ENCODE measurements at places on chromosomes 2 and 18.

- DNase-seq = no peak
These were observed 29.2 kb downstream of the SMARCAL1 start for GRCh38 chr2:216441308-216442010.

DNA sequence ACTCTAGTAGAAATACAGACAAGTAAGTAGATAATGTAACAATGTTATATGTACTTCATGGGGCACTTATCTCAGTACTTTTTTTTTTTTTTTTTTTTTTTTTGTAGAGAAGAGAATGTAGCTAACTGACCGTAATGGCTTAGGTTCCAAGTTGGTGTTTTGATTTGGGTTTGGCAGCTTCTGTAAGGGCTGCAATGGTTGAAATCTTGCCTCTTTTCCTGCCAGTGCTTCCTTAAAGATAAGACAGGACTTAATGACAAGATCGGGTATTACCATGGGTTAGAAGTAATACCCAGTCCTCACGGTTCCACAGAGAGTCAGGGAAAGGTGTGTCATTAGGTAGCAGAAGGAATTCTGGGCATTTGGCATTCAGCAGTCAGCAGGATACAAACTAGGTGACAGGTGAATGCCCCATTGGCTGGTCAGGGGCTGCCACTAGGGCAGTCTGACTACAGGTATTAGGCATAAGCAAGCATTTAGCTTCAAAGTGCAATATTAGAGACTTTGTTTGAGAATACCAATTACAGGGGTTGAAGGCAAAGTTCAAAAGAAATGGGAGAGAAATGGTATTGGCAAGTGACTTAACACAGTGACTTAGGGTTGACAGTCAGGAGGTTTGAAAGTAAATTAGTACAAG, 189.4 kb upstream of the RND3 start:
- no peak for DNase-seq

GRCh38 chr2:1626271-1626681, 118.0 kb downstream of the PXDN start:
- DNase-seq = no peak

DNA sequence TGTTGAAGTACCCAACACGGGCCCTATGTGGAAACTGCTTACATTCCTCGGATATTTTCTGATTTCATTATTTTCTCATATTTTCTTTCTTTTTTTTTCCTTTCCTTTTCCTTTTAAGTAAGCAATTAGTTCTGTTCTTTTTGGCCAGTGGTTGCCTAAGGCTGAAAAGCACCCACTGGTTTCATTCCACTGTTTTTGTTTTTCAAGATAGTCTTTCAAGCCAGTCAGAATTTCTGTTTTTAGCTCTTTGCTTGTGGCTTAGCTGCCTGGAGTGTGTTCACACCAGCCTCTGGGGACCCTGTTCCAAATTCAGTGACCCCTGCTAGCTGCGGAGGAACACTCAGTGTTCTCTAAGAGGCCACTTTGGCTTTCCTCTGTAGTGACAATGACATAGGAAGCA, 73.6 kb downstream of the NRP2 start:
- no peak for DNase-seq

DNA sequence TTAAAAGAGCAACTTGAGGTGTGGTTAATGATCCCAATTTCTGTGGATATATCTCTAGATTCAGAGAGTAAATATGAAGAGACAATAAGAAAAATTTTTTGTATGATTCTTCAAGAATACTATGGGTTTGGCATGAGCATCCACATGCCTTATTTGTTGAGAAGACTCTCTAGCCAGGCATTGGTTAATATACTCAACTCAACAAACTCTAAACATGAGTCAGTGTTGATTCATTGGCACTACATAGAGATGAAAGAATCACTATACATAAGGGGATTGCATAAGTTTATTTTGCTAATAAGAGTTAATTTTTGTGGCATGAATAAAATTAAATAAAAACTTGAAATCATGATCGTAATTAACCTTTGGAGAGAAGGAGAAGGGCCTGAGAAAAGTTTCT, 930.2 kb upstream of the LRRTM1 start:
- no peak for DNase-seq

DNA sequence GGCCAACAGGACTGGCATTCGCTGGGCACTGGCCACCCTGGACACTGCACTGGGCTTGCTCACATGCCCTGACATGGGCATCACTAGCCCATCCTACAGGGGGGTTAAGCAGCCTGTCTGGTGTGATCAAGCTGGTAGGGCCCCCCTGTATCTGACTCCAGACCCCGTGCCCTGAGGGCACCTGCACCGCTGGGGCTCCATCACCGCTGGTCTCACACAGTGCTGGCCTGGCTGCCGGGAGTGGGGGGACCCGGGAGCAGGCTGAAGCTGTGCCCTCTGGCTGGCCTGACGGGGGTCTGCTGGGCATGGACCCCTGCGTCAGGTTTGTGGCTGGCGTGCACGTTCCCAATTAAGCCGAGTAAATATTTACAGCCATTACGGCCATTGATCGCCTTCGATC, 32.3 kb downstream of the KCNIP3 start:
- DNase-seq = no peak

GRCh38 chr18:32420084-32420750, 50.5 kb downstream of the GAREM1 start:
- no peak for DNase-seq

GRCh38 chr2:7508296-7508943, 591.2 kb downstream of the RNF144A start:
- no peak for DNase-seq

- DNase-seq = no peak
These were observed 59.4 kb upstream of the SIX2 start for GRCh38 chr2:45068571-45069140.

- DNase-seq = peak; percentile 51
These were observed 1.2 kb downstream of the ALK start for GRCh38 chr2:29920130-29920577.

DNA sequence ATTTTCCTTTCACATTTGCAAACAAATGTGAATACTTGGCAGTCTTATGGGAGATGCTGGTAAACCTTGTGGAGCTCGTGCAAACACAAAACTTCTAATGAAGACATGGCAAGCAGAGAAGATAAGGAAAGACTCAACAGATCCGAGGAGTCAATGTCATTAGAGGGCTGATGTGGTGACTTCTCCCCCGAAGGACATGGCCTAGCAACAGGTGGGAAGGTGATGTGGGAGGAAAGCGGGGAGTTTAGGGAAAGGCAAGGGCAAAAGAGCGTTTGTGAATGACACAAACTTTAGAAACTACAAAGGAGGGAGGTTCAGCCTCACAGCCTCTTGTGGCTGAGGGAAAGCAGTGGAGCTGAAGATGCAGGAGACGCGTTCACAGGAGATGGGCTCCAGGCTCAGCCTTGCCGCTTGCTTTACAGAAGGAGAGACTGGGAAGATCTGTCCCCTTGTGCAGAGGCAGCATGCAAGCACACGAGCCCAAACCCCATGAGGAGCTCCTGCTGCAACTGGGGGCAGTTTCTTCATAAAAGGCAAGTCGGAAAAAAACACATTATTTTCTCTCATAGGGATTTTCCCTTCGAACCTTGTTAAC, 86.6 kb downstream of the SOWAHC start:
- DNase-seq = no peak

DNA sequence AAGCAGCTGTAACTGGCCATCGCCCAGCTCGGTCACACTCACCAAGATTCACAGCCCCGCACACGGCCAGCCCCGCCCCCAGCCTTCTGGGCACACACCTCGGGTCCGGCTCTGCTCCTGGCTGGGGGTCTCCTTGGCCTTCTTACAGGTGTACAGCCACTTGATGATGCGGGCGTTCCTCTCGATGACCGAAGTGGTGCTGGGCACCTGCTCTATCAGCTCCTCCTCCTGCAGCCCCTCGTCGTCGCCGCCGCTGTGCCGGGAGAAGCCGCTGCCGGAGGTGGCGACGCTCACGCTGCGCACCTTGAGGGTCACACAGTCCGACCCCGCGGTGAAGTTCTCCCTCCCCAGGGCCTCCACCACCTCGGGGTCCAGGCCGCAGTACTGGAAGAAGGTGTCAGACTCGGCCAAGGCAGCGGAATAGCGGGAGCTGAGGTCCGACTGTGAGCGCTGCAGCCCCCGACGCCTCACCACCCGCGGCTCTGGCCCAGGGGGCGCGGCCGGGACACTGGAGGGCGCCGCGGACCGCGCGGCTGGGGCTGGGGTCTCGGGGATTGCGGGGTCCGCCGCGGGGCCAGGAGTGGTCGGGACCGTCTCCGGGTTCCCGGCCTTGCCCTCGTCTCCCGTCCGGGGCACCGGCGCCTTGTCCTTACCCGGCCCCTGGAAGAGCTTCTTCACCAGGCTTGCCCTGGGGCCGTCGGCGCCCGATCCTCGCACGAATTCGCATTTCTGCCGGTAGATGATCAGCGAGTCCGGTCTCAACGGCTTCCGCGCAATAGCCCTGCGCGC, 769 bp downstream of the FAM110C start:
- DNase-seq = peak; percentile 22

GRCh38 chr18:10951631-10952544, 197.5 kb downstream of the PIEZO2 start:
- no peak for DNase-seq

GRCh38 chr2:42168459-42169099, 574 bp upstream of the EML4 start:
- DNase-seq = no peak

DNA sequence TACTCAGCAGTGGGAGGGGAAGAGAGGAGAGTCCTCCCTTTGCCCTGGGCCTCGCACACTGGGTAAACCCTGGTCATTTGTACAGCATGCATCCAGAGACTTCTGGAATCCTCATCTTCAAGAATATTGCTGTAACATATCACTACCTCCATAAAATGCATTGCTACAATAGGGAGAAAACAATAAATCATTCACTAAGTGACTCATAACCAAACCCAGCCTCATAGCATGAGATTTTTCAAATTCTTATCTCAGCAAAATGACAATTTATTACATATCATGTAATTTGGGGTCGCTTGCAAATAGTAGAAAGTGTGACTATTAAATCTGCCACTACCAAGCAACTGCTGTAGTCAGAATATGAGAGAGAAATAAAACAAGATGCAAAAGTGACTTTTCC, 189.4 kb downstream of the ALK start:
- no peak for DNase-seq

DNA sequence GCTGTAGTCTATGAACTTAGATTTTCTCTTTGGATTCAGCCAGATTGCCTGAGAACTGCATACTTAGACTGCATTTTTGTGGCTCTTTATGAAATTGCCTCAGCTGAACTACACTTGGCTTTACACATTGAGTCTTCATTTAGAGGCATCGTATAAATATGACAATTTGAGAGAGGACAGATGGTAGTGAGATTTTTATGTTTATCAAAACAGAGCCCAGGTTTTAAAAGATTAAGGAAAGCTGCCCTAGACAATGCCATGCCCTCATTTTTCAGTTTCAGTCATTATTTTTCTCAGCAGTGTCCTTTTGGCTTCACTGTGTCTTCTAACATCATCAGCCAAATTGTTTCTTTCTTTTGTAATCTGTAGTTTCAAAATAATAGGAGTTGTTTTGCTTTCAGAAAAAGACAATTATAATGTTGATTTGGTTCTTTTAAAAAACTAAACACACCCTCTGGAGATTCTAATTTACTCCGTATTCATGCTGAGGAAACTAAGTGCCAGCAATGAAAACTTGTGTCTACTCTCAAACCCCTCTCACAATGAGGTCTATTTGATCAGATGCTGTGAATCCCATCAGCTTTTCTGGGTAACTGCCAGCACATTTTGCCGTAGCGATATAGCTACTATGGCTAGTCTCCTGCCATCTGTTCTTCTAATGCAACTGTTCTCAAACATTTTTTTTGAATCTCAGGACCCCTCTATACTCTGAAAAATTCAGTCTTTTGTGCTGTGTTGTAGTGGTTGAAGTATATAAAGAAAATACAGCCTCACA, 46.2 kb downstream of the TWSG1 start:
- no peak for DNase-seq

DNA sequence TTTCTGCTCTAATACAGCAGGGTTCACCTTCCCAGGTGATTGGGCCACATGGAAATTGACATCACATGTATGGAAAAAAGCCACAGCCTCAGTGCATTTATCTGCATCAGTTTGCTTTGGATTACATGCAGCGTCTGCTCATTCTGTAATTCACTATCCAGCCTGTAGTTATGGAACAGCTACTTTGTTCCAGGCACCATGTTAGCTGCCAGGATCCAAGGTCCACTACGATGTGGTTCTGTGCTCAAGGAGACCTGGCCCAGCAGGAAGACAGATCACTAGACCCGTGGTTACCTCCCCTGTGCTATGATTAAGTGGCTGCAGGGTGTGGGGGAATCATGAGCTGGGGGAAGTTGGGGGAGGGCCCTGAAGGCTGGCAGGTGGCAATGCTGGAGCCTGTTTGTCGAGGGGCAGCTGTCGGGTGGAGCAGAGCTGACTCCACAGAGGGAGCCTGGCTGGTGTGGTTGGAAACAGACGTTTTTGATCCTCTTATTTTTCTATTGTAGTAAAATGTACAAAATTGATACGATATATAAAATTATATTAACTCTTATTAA, 58.6 kb downstream of the TSHZ1 start:
- no peak for DNase-seq

- no peak for DNase-seq
These were observed 138.3 kb upstream of the STK17B start for GRCh38 chr2:196309691-196310090.

- no peak for DNase-seq
These were observed 14.3 kb downstream of the WDSUB1 start for GRCh38 chr2:159272156-159272555.

DNA sequence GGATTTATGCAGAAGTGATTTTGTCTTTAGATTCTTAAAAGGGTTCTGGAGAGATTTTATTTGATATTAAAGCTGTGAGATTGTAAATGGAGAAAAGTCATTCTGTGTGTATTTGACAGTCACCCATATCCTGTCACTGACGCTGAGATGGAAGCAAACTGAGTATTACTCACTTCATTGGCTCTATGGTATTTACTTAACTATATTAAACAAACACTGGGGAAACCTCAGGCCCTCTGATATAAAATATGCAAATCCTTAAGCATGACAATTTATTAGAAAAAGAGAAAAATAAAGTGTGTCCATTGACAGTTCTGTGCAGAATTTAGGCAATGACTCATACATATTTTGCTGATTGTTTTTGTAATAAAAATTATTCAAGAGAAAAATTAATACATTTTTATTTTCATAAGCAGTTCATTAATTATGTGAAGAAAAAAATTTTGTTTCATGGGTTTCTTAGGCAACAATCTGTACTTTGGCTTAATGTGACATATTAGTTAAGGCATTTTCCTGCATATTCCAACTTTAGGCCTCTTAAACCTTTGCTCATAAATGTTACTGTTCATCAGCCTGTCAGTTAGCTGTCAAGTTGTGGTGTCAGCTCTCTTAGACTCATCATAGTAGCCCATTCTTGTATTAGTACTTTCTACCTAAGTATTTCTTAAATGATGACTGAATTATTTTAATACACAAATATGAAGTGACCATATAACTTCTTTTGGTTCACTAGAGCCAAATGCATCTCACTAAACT, 99.9 kb downstream of the PARD3B start:
- no peak for DNase-seq

- no peak for DNase-seq
These were observed 237.7 kb downstream of the EIPR1 start for GRCh38 chr2:3139906-3140305.
